ENCODE measurements at places on chromosomes 16 and 17. TPM values are rescaled to one million over a fixed set of nuclear protein-coding genes. Genes with fewer than 3 reads are reported as not detected.

The SCGB1C2 gene
- not detected for total RNA-seq

The NHLRC4 gene
- total RNA-seq: 3.3 TPM

The IL17C gene
- total RNA-seq: not detected

The SLC52A1 gene
- 0.19 TPM for total RNA-seq

The PLEKHH3 gene
- total RNA-seq: 21.2 TPM

The MYH13 gene
- not detected for total RNA-seq

GRCh38 chr16:79082970-79083369, 517.6 kb downstream of the MAF start:
- DNase-seq: no peak

DNA sequence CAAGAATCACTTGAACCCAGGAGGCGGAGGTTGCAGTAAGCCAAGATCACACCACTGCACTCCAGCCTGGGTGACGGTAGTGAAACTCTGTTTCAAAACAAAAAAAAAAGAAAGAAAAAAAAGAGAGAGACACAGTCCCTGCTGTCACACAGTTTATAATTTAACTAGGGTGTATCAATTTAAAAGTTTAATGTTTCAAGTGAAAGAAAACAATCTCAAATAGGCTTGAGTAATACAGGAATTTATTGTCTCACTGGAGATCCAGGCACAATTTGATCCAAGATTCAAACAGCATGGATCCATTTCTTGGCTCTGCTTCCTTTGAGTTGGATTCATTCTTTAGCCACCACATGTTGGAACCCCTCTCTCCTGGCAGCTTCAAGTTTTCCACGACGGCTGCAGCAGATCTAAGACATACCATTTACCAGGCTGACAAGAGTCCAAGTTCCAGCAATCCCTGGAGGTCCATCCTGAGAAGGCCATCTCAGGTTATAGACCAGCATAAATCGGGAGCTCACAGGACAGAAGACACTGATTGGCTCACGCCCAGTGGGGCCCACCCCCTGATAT, 97.5 kb downstream of the YPEL2 start:
- DNase-seq: peak; percentile 37

- DNase-seq: no peak
Measured at GRCh38 chr17:71024172-71024571, 854.8 kb downstream of the KCNJ2 start.

DNA sequence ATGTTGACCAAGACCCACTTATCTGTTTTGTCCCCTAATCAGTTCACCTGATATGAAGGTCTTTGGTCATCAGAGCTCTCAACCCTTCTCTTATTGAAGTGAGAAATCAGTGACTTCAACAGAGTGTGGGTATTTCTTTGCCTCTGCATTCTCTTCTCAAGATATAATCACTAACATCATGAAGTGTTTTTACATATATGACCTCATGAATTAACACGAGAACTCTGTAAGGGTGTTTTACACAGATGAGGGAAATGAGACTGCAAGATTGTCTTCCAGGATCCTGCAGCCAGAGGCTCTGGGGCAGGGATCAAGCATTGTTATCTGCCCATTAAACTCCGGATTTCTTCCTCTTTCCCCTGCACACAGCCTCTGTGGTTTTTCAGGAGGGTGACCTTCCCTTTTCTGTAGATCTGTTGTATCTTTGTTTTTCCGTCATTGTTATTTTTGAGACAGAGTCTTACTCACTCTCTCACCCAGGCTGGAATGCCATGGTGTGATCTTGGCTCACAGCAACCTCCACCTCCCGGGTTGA, 22.7 kb downstream of the LCMT1 start:
- no peak for DNase-seq

DNA sequence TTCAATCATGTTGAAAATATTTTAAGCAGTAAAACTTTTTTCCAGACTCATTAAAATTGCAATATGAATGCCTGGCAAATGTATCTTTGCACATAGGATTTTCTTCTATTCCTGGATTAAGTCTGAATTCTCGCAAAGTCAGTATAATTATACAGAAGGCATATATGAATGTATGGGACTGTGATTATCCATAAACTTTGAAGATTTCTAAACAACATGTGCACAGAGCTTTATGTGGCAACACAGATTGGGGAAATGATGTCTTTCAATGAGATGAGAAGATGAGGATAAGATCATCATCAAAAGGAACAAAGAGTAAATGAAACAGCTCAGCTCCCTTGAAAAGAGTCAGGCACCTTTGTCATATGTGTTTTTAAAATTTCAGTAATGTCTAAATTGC, 635.3 kb downstream of the CDH11 start:
- DNase-seq: no peak

GRCh38 chr17:82601447-82602000, 46.7 kb downstream of the WDR45B start:
- DNase-seq: no peak

GRCh38 chr17:19302791-19303331, 59.7 kb downstream of the B9D1 start:
- no peak for DNase-seq

GRCh38 chr17:51668155-51668962, 408.0 kb downstream of the UTP18 start:
- DNase-seq: no peak

DNA sequence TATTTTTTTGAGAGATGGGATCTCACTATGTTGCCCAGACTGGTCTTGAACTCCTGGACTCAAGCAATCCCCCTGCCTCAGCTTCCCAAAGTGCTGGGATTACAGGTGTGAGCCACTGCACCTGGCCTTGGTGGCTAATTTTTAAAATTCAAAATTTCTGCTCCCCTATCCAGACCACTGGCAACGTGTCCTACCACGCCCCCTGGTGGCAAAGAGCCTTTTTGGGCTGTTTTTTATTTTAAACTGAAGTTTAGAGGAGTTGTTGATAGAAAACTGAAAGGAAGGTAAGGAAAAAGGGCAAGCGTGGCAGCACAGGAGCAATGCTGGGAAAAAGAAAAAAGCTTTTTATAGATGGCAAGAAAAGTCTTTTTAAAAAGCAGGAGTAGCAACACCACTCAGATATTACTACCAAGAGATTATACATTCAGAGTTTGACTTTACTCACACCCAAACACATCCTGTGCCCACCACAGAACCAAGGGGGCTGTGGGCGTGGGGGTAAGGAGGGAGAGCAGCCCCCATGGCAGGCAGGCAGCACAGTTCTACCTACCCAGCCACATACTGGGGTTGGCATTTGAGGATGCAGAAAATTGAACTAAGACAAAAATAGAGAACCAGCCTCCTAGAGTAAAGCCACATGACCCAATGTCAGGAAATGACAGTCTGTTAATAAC, 4.2 kb upstream of the MXRA7 start:
- DNase-seq: no peak

- DNase-seq: no peak
Measured at GRCh38 chr16:68297908-68298307, 12.8 kb downstream of the SLC7A6OS start.

DNA sequence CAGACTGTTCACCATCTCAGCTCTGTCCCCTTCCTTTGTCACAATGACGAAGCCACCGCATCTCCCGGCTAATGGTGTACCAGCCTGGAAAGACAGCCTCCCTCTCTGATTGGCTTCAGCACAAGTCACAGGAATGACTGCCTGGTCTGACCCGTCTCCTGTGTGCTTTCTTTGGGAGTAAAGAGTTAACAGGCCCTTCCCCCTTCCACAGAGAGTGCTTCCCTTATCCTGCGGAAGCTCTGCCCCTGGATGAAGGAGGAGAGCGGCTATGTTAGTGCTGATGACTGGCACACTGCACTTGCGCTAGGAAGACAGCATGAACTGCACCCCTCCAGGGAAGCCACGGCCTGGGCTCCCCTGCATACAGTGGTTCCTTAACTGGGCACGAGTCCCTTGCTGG, 11.3 kb downstream of the USB1 start:
- DNase-seq: no peak

DNA sequence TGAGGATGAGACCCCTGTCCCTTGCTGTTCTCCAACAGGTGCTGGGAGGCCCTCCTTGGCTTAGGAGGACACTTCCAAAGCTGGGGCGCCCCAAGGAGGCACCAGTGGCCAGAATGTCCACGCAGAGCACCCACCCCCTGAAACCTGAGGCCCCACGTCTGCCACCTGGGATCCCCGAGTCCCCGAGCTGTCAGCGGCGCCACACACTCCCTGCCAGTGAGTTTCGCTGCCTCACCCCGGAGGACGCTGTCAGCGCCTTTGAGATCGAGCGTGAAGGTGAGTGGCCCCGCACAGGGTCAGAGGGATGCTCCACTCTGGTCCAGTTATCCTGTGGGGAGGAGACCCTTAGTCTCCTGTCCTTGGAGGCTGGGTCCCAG, 1.2 kb downstream of the AANAT start:
- DNase-seq: no peak

GRCh38 chr16:76963614-76964315, 227.2 kb upstream of the MON1B start:
- no peak for DNase-seq

- no peak for DNase-seq
Measured at GRCh38 chr17:49997301-49997650, 2.3 kb upstream of the DLX3 start.

DNA sequence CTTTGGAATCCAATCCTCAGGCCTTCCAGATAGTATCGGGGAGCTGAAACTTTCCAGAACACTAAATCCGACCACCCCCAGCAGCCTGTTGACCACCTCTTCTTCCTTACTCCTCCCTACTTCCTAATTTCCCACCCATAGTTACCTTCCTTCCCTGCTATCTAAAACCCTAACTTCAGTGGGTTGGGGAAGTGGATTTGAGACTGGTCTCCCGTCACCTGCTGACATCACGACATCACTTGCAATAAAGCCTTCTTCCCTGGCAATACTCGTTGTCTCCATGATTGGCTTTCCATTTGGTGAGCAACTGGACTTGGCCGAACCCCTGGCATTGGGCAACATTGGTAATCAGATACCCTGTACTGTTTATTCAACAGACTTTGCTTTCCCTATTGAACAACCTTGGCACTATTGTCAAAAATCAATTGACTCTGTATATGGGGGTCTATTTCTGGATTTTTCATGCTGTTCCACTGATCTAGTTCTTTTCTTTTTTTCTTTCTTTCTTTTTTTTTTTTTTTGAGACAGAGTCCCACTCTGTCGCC, 11.8 kb upstream of the FOXK2 start:
- DNase-seq: no peak

DNA sequence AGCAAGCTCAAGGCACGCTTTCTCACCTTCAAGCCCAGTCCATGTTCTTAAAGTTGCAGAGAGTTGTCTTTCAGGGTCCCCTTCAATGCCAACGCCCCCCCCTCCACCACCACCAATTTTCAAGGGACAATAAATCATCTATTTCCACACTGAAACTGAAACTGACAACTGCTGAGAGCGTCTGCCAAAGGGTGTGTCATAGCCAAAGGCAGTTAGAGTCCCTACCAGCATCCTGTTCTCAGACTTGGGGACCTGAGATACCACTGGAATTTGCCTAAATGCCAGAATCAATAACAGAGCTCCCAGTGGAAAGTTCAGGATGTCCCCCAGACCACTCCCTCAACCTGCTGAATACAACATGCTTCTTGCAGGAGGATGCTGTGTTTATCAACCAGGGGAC, 133.2 kb upstream of the SOX9 start:
- no peak for DNase-seq

DNA sequence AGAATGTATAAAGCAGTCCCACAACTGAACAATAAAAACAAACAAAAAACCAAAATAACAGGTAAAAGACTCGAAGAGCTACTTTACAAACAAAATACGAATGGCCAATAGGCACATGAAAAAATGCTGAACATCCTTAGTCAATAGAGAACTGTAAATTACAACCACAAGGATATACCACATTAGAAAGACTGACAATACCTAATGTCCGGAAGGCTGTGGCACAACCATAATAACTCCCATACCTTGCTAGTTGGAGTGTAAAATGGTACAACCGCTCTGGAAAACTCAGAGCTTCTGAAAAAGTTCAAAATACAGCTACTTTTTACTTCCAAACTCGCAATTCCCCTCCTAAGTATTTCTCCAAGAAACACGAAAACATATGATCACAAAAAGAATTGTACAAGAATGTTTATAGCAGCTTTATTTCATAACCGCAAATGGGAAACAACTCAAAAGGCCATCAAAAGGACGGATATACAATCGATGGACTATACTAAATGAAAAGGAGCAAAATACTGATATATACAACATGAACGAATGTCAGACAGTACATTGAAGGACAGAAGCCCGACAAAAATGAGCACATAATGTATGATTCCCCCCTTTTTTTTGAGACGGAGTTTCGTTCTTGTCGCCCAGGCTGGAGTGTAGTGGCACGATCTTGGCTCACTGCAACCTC, 2.3 kb downstream of the TP53 start:
- no peak for DNase-seq

DNA sequence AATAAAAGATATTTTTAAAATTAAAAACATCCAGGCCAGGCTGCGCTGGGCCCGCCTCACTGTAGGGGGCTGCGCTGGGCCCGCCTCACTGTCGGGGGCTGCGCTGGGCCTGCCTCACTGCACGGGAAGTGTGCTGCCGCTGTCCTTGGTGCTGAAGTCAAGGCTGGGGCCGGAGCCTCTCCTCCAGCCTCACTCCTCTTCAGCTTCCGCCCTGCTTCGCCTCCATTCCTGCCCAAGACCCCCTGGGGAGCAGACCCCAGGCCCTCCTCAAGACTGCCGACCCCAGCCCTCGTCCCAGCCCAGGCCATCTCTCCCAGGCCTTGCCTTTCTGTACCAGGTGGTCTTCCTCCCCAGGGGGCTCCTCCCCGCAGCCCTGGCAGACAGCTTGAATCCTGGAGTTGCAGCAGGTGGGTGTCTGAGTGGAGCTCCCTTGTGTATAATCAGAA, 26.2 kb downstream of the ENDOV start:
- peak; percentile 87 for DNase-seq

DNA sequence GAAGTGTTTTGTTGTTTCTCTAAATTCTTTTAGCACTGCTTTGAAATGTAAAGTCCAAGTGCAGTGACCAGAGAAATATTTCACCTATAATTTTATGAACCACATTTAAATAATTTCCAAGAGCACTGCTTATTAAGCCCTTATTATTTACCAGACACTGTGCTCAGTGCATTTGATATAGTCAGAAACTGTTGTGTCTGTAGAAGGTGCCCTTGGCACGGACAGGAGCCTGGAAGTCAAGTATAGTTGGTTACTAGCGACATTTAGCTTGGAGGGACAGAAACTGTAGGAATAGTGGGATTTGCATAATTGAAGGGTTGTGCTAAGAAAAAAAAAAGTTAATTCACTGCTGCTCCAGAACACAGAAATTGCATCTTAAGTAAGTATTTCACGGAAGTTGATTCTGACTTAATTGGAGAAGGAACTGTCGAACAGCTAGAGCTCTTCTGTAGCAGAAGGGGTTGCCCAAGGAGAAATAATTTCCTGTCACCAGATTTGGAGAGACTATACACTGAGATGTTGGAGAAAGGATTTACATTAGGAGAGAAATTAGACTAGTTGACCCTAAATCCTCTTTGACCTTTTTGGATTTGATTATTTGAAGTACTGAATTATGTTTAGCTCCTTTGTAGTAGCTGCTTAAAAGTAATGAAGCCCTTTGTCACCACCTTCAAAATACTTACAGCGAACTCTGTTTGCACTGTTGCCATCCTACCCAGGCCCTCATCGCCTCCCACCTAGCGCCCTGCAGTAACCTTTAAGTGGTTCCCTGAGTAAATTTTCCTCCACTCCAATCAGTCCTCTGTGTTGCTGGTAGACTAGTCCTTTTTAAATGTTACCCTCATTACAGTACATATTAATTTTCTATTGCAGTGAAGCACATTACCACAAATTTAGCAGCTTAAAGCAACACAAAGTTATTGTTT, 25.6 kb downstream of the COX10 start:
- DNase-seq: peak; percentile 11

- no peak for DNase-seq
Measured at GRCh38 chr16:2043667-2044451, 3.8 kb downstream of the NTHL1 start.
